CD14-positive monocyte (primary cell): ENCODE measurements at places on chromosomes 6 and 20.
A peak's percentile ranks its signal among the peaks of the same experiment; 100 is the strongest.

DNA sequence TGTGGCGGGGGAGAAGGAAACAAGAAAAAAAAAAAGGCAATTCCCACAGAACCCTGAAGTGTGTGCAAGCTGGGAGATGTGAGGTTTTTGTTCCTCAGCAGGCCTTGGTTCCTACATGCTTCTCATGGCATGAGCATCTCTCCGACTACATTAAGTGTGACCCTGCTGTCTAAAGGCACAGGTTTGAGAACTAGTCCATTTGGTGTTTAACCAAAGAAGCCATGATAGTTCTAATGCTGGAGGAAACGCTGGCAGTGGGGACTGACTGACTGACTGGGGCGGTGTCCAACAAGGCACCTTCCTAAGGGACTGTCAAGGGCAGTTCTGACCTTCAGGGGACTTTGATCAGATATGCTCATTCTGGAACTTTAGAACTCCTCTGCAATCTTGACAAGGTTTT lies 3.8 kb downstream of the TXNDC5 start:
- no peak for DNase-seq

DNA sequence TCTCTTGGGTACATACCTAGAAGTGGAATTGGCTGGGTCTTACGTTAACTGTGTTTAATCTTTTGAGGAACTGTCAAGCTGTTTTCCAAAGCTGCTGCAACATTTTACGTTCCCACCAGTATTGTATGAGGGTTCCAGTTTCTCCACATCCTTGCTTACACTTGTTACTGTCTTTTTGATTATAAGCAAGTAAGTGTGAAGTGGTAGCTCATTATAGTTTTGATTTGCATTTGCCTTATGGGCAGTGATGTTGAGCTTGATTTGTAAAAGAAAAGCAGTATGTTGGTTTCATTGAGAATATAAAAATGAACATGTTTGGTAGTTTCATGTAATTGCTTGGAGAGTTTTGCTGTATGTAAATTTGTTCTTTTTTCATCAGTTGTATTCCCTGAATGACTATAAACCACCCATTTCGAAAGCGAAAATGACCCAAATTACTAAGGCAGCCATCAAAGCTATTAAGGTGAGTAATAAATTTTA lies 40.4 kb downstream of the SCAF8 start:
- DNase-seq: no peak

DNA sequence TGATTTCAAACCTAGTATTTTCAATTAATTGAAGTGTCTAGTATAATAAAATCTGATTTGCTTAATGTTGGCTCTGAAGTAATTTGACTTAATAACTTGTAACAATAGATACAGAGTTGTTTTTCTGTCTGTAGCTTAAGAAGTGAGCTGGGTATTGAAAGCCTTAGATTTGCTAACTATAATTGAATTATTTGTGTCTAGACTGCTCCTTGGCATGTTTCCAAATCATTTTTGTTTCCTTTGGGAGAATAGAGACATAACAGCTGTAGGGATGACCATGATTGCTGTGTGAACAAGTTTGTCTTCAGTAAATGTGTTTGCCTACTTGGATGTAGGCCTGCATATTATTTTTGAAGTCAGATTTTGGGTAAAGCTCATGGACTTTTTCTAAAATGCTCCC lies 115.4 kb downstream of the SCAF8 start:
- DNase-seq: no peak

GRCh38 chr6:166657531-166657930 lies 30.5 kb upstream of the RPS6KA2 start:
- peak; percentile 10 for DNase-seq

GRCh38 chr6:99334526-99335127 lies 14.8 kb downstream of the FAXC start:
- no peak for DNase-seq

DNA sequence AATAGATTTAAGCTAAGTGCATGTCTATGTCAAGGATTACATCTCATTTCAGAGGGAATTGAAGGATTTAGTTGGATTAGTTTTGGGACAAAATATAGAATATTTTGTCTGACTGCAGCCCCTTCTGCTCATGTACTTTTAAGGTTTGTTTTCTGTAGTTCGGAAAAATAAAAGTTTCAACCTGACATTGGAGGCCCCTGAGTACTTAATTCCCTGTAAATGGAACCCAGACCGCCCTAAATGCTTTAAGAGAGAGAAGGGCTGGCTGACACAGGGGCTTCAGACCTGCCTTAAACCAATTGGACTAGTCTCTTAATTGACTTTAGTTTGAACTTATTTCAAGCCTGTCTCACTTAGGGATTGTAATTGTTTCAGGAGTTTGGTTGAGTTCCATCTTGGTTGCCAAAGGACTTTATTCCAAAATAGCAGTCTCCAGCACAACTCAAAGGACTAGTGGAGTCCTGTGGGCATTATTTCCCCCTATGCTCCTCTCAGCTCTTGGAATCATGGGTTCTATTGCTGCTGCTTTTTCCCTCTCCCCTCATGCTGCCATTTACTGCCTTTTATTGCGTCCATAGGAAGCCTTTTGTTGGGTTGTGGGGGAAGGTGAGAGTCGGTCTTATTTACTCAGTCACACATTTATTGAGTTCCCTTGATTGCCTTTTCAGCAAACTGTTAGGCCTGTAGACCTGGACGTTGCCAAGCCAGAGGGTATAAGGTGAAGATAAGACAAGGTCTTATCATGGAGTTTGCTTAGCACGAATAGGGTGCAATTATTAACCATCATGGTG lies 14.5 kb downstream of the BRD2 start:
- no peak for DNase-seq

DNA sequence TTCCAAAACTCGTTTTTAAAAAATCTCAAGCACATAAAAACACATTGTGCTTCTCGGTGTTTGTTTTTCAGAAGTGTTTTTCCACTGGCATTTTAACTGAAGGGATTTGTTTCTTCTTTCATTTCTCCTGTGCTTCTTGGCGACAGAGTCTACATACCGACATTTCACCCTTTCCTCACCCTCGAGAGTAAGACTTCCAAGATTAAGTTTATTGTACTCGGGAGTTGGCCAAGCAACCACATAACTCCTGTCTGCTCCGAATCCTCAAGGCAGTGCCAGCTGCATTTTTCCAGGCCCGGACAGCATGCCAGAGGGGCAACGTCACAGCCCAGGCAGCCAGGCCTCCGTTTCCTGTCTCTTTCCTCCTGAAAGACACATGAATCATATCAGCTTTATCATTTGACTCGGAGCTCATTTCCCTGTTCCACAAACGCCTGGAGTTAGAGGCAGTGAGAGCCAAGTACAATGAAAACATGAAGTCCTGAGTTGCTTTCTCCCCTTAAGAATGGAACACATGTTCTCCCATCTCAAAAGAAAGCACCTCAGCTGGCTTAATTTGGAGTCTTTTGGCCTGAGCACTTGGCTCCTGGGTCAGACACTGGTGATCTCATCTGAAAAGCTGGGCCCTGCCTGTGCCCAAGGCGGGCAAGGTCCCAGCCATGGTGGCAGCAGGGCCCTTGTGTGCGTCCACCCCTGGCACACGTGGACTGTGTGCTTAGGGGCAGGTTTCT lies 23.2 kb upstream of the FAM50B start:
- DNase-seq: no peak

DNA sequence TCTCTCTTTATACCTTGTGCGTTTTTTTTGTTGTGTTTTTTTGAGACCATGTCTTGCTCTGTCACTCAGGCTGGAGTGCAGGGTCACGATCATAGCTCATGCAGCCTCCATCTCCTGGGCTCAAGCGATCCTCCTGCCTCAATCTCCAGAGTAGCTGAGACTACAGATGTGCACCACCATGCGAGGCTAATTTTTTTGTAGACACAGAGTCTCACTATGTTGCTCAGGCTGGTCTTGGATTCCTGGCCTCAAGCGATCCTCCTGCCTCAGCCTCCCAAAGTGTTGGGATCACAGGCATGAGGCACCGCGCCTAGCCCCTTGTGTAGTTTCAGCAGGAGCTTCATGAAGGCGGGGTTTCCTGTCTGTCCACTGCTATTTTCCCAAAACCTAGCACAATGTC lies 27.3 kb downstream of the PDRG1 start:
- no peak for DNase-seq

DNA sequence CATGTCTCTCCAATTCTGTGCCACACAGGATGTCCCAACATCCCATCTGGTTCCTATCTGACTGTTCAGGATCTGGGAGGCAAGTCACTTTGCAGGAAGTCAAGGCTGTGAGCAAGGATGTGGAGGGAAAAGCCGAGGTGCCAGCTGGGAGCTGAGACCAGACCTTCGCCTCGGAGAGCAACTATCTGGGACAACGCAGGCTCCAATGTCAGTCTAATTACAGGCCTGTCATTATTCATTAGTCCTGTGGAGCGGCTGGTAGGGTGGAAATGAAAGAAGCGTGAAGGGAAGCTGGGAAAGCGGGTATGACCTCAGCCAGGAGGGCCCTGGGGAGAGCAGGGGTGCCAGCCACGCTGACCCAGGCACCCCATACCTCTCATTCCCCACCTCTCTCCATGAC lies 147.3 kb downstream of the UNC5CL start:
- no peak for DNase-seq

- no peak for DNase-seq
Measured at GRCh38 chr6:169935348-169935718, 183.9 kb downstream of the ERMARD start.

- DNase-seq: no peak
Measured at GRCh38 chr6:42429042-42429585, 22.6 kb downstream of the TRERF1 start.

DNA sequence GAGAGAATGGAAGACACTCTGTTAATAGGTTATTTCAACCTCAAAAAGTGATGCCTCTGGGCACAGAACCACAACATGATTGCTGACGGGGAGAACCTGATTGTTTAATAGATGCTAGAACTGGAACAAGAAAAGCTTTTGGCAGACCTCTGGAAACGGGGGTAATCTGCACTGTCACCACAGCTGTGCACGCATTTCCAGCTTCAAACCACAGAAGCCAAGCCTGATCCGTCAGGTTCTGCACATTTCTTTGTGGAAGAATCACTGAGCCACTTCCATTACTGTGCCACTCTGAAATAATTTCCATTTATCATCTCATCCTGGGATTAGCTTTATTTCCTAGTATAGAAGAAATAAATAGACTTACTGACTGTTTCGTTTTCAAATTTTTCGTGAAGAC lies 309.3 kb downstream of the FARS2 start:
- no peak for DNase-seq

DNA sequence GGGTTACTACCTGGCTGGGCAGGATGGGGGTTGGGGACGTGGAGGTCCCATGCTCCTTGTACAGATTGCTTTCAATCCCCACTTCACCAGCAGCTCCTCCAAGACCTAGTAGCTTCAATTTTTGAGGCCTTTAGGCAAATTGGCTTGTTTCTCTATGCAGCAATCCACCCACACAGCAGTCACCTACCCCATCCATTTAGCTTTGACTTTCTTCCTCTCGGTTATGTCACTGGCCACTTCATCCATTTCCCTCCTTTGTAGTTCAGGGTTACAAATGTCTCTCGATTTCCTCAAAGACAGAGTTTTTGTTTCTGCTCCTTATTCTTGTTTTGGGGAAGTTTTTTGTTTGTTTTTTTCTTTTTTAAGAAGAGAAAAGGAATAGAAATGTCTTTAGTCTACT lies 33.4 kb upstream of the RSPO4 start:
- DNase-seq: no peak

- DNase-seq: no peak
Measured at GRCh38 chr20:17646209-17646960, 35.7 kb downstream of the RRBP1 start.

DNA sequence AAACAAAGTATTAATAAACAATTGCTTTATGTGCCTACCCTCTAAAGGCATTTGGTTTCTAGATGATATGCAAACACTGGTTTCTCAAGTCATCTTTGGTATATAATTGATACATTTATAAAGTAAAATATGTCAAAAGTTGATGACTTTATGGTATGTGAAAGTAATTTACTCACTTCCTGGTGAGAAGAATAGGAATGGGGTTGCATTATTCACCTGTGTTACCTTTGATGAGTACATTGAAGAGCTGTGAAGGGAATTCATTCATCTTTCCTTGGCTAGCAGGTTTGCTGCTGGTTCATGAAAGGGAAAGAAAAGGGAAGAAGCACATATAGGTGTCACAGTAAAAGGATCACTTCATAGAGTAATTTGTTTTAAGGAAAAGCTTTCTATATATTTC lies 20.4 kb downstream of the RNF217 start:
- DNase-seq: no peak
